ENCODE measurements at places on chromosomes 1 and 21.

DNA sequence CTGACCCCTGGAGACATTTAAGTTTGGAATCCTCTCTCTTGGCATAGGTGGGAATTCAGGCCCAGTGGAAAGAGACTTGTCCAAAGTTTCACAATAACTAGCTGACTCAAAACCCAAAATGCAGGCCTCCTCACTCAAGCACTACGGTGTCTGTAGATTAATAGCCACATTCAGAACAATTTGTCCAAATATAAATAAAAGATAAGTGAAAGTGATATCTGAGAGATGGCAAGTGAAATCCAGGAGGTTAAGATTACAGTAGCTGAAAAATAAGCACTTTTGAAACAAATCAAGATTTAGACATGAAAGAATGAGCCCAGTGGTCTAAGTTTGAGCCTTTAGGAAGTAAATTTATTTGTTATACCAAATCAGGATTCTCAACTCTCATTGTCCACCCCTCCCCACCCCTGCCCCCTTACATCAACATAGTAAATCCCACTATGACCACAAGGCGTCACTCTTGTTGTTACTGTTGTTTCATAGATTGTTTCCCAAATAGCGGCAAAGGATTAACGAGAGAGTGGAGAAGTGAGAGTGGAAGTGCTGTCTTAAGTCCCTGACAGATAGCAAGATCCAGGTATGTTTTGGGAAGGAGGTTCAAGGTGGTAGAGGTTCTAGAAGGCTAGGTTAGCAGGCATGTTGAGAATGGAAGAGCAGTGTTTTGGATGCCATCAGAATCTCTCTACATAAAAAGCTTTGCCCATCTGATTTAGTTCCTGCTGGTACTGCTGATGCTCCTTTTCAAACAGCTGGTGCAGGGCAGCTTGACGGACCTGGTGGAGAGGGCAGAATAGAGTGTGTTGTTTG lies 7.1 kb upstream of the TPM3 start:
- peak; percentile 45 for DNase-seq

DNA sequence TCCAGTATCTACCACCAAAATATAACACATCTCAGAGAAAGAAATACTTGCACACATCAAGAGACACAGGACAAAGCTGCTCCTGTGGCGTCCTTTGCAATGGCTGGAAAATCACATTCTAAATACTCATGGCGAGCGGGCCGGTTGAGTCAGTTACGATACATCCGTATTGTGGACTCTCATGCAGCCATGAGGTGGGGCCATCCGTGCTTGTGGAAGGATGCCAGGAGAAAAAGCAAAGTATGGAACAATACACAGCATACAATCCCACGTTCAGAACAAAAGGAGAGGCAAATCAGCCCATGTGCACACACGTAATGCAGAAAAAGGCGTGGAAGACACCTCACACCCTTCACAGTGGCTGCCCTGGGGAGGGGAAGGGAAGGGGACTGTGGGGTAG lies 13.1 kb downstream of the ATP13A2 start:
- DNase-seq = no peak

DNA sequence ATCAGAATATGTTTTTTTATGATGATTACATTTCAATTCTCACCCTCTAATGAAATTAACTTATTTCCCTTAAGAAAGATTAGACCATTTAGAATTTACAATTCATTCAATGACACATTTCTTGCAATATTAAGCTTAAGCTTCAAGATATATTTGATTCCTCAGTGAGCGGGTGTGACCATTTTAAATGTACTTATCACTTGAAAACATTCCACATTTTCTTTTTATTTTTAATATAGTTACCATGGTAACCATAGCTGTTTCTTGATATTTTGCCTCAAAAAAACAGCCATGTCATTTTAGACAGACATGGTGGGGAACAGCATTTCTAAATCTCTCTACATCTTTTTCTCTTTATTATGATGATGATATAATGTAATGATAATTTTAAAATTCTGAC lies 1029.0 kb upstream of the B3GALT2 start:
- DNase-seq = no peak

DNA sequence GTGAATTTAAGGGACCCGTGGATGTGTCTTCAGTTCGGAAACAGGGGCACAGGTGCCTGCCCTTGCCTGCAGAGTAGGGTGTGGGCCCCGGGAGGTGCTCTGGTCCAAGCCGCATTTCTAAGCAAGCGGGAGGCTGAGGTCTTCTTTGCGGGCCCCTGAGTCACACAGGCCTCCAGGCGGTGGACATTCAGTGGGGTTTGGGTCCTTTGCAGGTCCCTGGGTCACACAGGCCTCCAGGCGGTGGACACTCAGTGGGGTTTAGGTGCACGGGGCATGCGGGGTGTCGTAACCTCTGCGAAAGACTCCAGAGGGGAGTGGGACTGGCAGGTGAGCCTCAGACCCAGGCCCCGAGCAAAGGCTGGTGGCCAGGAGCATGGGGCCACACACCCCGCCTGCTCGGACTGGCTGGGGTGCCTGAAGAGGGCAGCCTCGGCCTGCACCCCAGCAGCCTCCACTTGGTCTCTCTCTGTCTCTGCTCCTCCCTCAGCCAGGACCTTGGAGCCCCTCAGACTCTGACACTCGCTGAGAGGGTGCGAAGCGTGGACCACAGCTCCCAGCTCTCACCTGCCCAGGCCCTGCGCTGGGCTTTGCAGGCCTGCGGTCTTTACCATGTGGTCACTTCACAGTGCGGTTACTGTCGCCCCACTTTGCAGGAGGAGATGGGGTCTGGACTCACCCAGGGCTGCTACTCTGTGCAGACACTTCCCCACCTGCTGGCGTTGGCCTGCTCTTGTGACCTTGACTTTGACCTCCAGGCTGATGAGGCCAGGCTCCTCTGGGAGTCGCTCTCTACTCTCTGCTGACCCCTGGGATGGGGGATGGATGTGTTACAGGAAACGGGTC lies 6.0 kb upstream of the AGPAT3 start:
- no peak for DNase-seq

DNA sequence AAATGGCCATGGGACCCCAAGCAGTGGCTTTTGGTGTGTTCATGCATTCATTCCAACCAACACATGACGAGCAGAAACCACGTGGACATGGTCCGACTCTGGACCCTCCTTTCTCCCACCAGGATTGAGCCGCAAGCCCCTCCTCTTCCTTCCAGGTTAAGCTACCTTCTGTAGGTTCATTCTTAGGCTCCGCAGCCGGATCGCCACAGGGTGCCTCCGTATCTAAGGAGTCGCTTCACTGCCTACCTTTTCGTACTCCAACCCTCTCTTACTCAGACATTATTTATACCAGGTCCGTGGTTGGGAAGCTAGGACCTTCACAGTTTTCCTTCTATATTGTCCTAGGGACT lies 63.6 kb downstream of the RHBG start:
- DNase-seq = no peak

GRCh38 chr1:165837838-165838364 lies 10.5 kb downstream of the UCK2 start:
- no peak for DNase-seq

DNA sequence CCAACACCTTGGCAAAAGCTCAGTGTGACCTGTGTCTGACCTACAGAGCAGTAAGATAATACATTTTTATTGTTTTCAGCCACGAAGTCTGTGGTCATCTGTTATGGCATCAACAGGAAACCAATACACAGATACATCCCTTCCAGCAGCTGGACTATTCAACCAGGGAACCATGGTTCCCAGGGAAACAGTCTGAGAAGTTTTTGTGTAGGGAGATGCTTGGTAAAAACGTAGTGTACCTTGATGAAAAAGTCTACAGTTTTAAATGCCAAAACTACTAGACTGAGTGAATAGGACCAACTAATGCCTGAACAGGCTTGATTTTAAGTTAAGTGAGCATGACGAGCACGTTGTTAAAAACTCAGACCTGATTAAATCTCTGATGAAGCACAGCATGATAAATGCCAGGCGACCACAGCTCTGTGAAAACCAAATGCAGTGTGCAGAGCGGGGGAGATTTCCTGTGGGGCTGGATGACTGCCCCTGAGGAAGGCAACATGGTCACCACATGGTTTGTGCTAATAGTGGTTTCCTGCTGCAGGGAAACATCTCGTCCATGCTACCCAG lies 228.9 kb downstream of the TNR start:
- DNase-seq = peak; percentile 61

DNA sequence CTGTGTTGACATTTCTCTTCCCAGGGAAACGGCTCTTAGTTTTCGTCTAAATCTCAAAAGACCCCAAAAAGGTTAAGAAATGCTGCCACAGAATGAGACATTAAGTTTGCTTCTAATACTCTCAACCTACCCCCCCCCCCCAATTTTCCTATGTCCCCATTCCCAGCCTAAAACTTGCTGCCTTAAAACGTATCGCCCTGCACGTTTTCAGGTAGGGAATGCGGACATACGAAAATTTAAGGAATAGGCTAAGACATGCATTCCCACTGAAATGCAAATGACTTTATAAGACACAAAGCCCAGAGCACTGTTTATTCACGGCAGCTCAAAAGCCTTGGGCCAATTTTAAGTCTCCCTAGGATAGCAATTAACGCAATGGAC lies 45.4 kb downstream of the GFI1 start:
- DNase-seq = no peak

GRCh38 chr1:30901798-30902581 lies 6.6 kb downstream of the SDC3 start:
- DNase-seq = no peak

DNA sequence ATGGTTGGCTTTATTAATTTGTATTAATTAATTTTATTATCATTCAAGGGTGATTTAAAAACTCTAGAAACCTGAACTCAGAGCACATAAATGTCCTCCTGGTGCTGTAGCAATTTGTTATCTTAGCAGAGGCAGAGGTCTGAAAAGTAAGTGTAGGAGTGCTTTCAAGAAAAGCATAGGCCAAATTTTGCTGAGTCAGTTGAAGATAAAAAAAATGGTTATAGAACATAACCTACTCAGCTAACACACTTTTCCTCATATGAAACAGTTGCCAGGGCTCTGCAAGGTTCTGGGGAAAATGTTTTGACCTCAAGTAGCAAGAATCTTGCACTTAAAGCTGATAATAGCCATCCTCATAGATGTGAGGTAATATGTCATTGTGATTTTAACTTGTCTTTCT lies 53.5 kb upstream of the CHODL start:
- DNase-seq = no peak
